Stimulated activated CD8-positive, alpha-beta memory T cell treated with anti-CD3 and anti-CD28 coated beads, Interleukin-7, amount 100 ng/mL, for 48 hours (primary cell): ENCODE measurements at places on chromosomes 12 and 14.

DNA sequence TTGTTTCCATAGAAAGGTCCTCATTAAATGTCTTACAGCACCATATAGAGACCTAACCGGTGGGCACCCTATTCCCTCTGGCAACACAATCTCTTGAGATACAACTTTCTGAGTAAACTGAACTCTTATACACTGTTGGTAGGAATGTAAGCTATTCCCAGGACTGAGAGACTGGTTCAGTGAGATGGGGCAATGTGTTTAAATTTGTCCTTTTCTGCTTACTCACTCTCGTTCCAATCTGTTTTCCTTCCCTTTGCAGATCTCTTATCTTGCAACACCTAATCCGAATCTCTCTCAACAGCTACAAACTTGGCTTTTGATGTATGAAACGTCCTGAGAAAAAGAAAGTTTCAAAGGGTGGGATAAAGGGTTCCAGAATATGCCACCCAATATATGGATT, 26.1 kb upstream of the ETV6 start:
- no peak for DNase-seq

DNA sequence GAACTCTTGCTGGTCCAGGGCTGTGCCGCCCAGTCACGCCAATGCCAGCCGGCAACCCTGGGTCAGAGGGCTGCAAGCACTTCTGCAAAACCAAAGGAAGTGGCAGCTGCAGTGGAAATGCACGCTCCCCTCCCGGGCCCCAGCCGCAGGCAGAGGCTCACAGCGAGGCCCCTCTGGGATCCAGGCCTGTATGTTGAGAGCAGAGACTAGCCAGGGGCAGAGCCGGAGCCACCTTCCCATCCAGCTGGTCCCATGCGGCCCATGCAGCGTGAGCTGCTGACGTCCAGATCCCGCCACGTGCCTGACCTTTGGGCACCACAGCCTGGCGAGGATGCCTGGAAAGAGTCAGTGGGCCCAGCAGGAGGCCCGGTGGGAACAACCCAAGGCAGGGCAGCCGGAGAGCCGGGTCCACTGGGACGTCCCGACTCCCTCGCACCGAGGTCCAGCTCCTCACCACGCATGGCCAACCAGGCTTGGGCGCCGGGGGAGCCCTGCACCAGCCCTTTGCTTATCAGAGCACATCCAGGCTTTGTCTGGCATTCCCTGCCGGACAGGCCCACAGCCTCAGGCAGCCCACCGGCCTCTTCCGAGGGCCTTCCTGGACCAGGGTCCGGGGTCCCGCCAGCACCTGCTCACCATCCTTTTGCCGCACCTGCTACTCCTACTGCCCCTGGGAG, 4.3 kb downstream of the GPR132 start:
- DNase-seq, result no peak

DNA sequence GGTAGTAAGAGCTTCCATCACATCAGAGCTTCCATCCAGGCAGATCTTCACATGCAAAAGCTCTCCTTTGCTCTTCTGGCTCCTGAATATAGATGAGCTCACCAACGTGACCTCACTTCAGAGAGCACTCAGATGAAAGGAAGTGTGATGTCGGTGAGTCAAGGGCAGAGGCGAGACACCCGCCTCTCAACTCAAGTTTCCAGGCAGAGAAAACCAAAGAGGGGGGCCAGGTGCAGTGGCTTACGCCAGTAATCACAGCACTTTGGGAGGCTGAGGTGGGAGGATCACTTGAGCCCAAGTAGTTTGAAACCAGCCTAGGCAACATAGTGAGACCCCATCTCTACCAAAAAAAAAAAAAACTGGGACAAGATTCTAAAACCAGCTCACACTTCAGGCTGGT, 126.9 kb downstream of the DUSP6 start:
- DNase-seq, result peak; percentile 88

GRCh38 chr12:128852026-128852698, 1.1 kb upstream of the GLT1D1 start:
- DNase-seq, result no peak

- DNase-seq, result no peak
Measured at GRCh38 chr12:86228656-86229055, 27.5 kb downstream of the MGAT4C start.

DNA sequence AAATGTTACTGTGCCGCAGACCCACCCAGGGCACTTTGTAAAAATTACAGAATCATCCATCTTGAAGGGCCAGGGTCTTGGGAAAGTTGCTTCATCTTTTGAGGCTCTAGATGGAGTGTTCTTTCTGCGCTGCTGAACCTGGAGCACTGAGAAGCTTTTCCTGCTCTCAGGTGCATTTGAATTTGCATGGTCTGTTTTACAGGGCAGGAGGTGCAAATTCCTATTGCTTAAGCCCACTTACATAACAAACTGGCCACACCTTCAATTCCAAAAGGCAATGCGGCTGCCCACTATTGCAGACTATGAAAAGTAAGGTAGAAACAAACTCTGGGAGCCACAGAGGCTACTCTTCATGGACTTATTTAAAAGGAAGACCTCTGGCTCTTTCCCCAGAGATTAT, 254.8 kb downstream of the CACNA1C start:
- no peak for DNase-seq
